Islet precursor cell (in vitro differentiated cells): ENCODE measurements at places on chromosomes 7 and 10.

DNA sequence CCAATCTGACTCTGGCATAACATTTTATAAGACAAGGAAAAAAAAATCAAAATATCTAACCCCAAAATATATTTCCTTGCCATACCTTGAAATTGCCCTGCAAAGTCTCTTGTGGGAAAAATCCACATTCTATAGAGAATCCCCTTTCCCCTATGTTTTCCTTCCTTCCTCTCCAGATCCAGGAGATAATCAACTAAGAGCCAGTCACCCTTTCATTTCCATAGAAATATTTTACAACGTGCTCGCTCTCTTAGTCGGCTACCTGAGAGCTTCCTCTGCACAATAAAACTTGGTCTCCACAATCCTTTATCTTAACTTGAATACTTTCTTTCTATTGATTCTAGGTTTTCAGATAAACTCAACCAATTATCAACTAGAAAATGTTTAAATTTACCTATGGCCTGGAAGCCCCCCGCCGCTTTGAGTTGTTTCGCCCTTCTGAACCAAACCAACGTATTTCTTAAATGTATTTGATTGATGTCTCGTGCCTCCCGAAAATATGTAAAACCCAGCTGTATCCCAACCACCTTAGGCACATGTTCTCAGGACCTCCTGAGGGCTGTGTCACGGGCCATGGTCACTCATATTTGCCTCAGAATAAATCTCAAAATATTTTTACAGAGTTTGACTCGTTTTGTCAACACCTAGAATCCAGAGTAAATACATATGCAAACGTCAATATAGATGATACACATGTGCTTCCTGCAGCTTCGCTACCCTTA lies 869 bp downstream of the PSAP start:
- no peak for DNase-seq

DNA sequence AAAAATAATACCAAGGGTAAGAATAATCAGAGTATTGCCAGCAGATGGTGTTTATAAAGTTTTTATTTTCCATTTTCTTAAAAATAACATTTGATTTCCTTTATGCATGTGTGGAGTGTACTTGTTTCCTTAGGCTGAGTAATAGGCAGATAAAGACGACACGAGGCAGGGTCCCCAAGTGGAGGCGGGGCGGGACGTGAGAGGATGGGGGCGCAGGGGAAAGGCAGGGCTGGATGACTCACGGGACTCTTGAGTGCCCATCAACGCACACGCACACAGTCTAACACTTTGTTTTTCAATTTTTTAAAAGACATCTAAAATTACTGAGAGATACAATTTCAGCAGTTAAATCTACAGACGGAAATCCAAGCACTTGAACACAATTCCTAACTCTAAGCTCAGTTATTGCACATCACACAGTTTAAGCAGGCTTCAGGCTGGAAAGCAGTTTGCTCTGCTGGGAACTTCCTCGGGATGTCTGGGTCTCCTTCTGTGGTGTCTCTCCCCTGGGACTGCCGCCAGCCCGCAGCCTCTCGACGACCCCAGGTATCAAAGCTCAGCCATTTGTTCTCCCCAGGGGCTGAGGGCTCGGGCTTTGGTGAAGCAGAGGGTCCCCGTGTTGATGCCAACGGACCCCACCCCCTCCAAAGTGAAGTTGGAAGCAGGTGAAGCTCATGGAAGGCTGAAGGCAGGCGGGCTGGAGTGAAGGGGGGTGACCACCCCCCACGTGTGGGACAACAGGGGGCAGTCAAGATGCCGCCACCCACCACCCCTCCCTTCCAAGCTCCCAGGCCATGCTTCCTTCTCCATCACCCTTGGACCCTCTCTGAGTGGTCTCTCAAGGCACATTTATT lies 29.1 kb downstream of the SPOCK2 start:
- DNase-seq, result no peak

DNA sequence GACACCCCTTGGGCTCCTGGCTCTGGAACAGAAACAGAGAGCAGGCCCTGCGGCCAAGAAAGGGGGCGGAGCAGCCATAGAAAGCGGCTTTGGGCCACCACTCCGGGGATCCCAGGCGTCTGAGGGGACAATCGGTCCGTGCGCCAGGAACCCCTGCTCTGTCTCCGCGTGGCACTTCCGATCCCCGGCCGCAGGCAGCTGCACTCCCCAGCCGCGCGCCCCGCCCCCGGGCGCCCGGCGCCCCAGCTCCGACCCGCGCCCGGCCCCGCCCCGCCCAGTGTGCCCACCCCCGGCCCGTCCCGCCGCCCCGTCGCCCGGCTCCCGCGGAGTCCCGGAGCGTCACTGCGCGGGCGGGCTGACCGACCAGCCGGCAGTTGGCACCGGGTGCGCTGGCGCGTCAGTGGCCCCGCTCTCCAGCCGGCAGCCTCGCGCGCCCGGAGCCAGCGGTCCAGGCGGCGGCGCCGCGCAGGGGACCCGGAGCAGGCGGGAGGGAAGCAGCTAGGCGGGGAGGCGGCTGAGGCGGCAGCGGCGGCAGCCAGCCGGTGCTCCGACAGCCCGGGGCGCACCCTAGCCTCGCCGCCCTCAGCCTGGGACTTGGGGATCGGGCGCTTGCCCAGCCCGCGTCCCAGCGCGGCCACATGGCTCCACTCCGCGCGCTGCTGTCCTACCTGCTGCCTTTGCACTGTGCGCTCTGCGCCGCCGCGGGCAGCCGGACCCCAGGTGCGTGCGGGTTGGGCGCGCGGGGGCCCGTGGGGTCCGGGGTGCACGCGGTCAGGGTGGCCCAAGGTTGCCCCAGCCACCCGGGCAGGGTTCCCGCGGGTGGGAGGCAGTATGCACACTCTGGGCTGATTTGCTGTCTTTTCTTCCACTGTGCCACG lies at the start of gene ADAMTS14:
Gene ADAMTS14, plus strand, starts transcription at position 342 of the 878 bp plus-strand sequence. Its CDS starts 297 bp downstream, at position 639.
- DNase-seq, result peak; percentile 72

DNA sequence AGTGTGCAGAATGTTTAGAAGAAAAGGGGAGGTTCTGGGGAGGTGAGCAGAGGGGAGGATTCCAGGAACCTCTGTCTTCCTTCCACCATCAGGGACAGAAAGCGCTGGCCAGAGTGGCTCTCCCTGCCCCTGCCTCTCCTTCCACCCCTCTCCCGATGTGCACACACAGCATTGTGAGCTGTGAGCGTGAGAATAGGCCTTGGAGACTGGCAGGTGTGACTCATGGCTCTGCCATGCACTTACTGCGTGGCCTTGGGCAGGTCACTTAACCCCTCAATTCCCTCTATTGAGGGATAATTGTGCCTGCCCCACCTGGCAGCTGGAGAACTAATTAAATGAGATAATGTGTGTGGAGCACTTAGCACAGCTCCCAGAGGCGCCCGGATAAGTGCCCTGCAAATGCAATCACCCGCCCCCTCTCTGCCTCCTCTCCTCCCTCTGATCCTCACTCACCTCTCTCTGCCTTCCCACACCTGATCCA lies 115.4 kb downstream of the ZMIZ1 start:
- peak; percentile 99 for DNase-seq

- DNase-seq, result no peak
These were observed 27.7 kb downstream of the ALDH18A1 start for GRCh38 chr10:95628786-95629185.

DNA sequence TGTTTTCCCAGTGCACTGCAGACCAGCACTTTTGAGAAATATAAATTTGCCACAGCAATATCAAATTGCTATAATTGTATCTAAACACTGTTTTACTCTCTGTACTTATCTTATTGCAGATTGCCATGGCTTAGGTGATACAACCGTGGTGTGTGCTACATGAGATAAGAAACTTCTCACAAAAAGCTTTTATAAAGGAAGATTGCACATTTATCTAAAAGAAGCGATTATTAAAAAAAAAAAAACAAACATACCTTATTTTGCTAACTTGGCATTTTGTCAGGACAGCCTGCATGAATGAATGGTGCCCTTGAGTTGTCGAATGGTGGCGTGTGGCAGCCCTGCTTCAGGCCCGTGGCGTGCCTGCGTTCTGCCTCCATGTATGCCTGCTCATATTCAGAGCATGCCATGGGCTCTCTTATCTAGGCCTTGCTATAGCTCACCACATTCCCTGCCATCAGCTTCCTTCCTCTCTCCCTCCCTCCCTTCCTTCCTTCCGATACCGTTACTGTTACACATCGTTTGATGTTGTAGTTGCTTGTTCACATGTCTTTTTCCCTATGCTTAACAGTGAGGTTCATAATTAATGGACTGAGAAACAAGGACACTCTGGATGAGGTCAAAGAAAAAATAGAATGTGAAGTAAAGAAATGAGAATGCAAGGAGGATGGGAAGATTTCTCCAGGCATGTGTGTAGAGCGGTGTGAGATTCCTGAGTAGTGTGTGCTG lies 34.9 kb downstream of the PRKAR2B start:
- DNase-seq, result no peak

DNA sequence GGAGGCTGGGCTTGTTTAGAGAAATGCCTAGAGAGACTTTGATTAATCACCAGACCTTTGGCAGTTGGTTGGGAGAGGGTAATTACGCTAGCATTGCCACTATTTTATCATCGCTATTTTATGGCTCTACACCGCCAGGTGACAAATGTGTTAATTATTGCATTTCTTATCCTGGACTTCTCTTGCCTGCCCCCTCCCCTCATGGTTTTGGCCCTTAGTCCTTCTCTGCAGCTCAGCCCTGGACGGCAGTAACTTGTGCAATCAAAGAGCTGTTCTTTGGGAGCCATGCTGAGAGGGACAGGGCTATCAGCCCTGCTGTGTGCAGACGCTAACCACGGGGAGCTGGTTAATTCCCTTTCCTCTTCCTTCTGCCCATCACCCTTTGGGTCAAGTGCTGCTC lies 585.0 kb downstream of the AUTS2 start:
- no peak for DNase-seq

DNA sequence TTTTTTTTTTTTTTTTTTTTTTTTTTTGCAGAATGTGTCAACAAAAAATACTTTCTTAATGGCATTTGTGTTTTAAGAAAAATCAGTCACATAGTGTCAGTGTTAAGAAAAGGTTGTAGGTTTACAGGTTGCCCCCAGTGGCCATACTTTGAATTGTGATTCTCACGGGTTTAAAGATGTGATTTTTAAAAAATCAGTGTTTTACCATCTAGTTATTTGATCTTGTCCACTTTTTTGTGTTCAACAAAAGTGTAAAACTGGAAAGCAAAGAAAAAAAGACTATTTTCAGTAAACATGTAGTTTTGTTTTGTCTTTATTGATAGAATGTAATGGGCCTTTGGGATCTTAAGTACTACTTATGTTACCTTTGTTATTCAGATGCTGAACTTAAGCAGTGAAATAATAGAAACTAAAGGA lies 25.7 kb downstream of the SUV39H2 start:
- no peak for DNase-seq

DNA sequence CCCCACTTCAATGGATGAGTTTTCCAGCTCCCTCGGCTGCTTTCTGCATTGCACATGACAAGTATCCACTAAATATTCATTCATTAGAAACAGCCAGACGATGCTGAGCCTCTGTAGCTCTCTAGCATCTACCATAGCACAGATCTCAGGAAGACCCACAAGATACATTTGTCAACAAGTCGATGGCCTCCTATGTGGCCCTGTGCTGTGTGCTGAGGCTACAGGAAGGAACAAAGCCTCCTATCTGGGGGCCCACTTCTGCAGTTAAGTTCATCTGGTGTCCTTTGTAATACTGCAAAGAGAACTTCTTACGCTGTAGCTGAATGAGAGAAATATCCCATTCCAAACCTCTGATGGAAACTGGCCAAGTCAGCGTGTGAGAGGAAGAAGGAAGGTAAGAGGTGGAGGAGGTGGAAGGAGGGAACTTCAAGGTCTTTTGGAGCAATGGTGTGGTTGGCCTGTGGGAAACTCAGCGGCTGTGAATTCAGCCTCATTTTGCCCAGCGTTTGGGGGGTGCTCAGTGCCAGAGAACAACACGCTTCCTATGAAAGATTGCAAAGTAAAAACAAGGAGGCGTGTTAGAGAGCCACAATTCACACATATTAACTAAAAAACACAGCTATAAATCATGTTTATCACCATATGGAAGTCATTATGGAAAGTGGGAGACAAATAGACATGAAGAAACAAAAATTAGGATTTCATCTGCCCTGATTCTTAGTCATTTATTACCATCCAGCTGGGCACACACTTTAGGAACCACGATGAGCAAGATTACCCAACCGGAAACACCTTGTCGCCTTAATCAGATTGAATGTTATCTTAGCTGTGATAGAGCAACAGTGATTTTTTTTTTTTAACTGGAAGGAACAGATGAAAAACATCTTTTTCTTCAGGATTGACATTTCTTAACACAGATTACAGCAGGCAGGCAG lies 62.2 kb upstream of the USP6NL start:
- no peak for DNase-seq

GRCh38 chr7:10075866-10076265 lies 897.8 kb upstream of the PHF14 start:
- DNase-seq, result no peak

DNA sequence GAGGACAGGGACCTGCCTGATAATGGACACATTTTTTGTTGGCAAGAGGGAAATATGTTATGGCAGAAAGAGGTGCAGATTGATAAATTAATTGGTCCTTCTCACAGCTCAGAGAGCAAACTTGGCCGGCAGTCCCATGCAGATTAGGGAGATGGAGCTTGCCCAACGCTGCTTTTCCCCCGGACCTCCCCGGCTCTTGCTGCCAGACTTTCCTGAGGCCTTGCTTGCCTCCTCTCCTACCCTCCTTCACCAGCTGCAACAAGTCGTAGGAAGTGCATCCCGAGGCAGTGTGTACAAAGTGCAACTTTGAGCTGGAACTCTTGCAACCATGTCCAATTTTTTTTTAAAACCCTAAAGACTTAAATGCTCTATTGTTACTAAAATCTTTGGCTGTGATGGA lies 215.5 kb downstream of the LRMDA start:
- no peak for DNase-seq

- no peak for DNase-seq
These were observed 33.7 kb upstream of the GATAD1 start for GRCh38 chr7:92413550-92413949.

DNA sequence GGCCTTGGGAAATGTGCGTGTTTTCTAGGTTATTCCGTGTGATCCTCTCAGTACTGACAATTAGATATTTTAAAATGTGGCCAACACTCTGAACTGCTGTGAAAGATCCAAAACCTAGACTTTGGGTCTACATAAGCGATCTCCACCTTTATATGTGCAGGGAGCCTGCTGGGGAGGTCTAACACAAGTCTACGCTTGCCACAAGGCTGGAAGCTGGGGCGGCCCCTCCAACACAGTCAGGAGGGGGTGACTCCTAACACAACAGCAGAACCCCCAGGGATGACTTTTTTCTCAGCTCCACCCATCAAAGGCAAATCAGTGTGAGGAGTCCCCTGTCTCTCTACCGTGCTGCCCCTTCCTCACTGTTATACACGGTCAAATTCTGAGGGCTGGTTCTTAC lies 202.6 kb downstream of the COBL start:
- no peak for DNase-seq

GRCh38 chr7:151735851-151736402 lies 141.0 kb downstream of the PRKAG2 start:
- no peak for DNase-seq

DNA sequence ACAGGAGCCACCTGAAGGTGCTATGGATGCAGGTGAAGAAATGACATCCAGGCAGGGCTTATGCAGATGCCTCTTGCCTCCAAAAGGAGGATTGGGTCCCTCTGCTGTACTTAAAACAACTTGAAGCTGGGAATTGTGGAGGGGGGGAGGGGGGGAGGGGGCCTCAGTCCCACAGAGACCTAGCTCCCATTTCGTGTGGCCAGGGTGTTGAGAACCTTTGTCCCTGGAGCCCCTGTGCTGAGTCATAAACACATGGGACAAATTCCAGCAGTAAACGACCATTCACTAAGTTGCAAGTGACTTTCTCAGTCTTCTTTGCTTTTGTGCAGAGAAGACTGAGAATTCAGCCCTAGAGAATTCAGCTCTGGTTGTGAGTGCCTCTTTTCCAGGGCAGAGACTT lies 96.5 kb upstream of the PODXL start:
- peak; percentile 87 for DNase-seq
